ENCODE measurements at places on chromosomes 5 and 9. TPM values are rescaled to one million over a fixed set of nuclear protein-coding genes. Genes with fewer than 3 reads are reported as not detected.

DNA sequence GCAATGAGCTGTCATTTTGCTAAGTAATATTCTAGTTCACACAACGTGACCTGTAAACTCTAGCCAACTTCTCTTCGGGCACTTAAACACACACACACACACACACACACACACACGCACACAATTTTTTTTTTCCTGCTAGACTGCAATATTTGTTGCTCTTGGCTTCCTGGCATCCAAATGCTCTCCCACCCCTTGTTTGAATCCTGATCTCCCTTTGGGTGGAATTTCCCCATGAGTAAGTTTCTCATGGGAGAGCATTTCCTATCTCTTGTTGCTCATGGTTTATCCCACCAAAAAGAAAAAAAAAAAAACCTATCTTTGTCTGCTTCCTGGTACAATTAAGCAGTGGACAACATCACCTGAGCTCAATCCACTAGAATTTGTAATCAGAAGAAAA lies 54.7 kb upstream of the TSLP start:
- H3K36me3 ChIP-seq = no peaks in the 10 kb centered on the region
- no peaks in the 10 kb centered on the region for H3K27me3 ChIP-seq
- H3K4me3 ChIP-seq = no peak overlapping the region
- H3K27ac ChIP-seq = no peak overlapping the region

- H3K4me3 ChIP-seq = no peak overlapping the region
- DNase-seq = no peak
- H3K27me3 ChIP-seq = no peaks in the 10 kb centered on the region
- H3K27ac ChIP-seq = no peak overlapping the region
These were observed 542.1 kb downstream of the BNC2 start for GRCh38 chr9:16328349-16328748.

DNA sequence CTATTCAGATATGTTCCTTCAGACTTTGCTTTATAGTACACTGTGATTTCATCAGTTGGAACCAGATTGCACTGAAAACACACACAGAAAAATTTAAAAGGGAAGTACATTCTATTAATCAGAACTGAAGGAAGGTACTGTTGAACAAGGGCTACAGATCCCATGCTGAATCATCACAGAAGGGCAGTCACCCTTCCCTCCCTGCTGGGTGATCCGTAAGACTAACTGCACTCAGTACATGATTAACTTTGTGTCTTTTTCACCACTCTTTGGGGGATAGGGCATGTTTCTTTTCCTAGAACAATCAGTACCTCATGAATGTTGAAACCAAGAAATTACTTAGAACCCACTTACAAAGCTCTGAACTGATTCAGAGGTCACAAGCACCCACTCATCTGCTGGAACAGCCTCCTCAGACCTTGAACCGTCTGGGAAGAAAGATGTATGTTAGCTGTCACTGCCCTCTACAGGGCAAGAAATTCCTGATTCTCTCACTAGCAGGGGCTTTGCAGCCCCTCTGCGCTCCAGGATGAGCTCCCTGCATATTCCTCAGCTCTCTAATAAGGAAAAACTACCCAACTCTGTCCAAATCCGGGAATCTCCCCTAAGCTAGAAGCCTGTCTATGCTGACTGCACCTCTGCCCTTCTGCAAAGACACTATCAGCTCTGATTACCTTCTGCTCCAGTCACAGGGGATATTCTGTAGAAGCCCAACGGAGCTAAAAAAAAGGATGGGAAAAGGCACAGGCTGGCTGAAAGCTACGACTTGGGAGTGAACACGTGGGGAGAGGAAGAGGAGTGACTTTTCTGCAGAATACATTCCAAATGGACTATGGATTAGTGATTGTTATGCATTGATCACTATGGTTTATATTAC lies 51.0 kb downstream of the IARS1 start:
- no peak overlapping the region for H3K27ac ChIP-seq
- H3K36me3 ChIP-seq = peaks cover 93% of the 10 kb centered on the region
- H3K4me3 ChIP-seq = no peak overlapping the region
- H3K27me3 ChIP-seq = no peaks in the 10 kb centered on the region
- DNase-seq = no peak

GRCh38 chr5:154355129-154355611 lies 90.6 kb upstream of the SAP30L start:
- H3K36me3 ChIP-seq = no peaks in the 10 kb centered on the region
- no peak overlapping the region for H3K4me3 ChIP-seq
- DNase-seq = no peak
- no peak overlapping the region for H3K27ac ChIP-seq

GRCh38 chr9:122816163-122816867 lies 12.1 kb downstream of the PDCL start:
- H3K4me1 ChIP-seq = no peaks in the 10 kb centered on the region
- H3K27ac ChIP-seq = no peak overlapping the region
- peaks cover 23% of the 10 kb centered on the region for H3K36me3 ChIP-seq

GRCh38 chr9:97660340-97660739 lies 26.7 kb downstream of the NCBP1 start:
- no peaks in the 10 kb centered on the region for H3K4me1 ChIP-seq
- no peak overlapping the region for H3K27ac ChIP-seq
- no peaks in the 10 kb centered on the region for H3K27me3 ChIP-seq
- DNase-seq = no peak
- H3K4me3 ChIP-seq = no peak overlapping the region

DNA sequence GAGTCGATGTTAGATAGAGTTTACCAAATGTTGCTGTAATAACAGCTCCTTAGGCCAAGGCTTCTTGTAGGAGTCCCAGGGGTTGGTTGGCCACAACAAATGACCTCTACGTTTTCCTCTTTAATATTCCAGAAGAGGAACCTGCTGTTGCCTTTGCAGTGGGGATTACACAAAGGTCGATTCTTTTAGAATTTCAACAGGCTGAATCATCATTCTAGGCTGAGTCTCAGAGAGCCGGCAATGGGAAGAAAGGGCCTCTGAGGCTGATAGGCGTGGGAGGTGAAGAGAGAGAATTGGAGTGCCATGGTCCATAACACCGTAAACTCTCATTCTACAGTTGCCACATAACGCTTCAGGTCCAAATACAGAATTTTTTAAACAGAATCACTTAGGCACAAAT lies 405.9 kb upstream of the DAP start:
- no peaks in the 10 kb centered on the region for H3K27me3 ChIP-seq
- no peak overlapping the region for H3K4me3 ChIP-seq
- H3K4me1 ChIP-seq = no peaks in the 10 kb centered on the region
- H3K36me3 ChIP-seq = no peaks in the 10 kb centered on the region

DNA sequence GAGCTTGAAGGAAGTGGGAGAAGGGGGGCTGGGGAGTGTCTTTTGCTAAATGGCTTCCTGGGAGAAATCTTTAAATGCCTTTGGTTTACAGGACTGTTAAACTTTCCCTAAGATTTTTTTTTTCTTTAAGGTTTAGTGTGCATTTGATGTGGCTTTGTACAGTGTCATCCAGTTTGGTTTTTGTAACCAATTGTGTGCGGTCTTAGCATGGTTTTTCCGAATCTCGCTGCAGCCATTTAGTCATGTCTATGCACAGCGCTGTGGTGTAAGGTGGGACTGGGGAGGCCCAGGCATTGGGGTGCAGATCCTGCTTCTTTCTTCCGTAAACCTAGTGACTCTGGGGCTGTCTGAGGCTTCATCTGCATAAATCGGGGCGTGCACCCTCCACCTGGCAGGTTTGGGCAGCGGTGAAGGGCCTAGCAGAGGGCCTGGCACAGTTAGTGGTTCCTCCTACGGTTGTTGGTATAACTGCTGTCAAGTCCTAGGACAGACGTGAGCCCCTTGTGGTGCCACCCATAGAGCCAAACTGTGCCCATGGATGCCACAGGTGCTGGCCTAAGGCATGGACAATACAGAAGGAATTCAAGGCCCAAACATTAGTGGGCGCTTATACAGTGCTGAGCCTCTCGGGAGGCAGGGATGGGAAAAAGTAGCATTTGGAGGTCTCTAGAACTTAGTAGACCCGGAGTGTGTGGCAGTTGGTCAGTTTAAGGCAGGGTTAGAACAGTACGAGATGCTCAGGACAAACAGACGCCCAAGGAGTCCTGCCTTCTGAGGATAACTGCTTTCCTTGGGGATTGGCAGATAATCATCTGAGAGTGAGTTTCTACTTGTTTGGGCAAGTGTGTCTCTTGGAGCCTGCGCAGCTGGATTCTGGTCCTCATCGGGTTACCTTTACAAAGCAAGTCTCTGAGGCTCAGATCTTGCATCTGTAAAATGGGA lies 1.5 kb downstream of the PRRC2B start:
- peak overlapping the region; percentile 96 for H3K27ac ChIP-seq
- H3K27me3 ChIP-seq = no peaks in the 10 kb centered on the region
- H3K4me1 ChIP-seq = peaks cover 66% of the 10 kb centered on the region
- peak; percentile 60 for DNase-seq

DNA sequence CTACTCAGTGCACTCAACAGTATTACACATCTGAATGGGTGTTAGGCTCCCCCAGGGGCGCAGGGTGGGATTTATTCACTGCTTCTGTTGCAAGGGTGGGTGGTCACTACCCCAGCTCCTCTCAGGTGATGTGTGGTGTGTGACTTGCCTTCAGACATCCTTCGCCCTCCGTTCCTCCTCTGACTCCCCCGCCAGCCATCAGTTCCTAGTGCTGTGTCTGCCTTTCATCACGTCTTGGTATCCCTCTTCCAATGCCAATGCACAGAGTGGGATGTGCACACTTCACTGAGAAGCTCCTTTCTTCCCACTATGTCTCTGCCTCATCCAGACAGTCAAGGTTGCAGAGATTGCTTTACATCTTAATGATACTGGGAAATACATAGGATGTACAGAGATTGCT lies 79.4 kb downstream of the SLIT3 start:
- H3K36me3 ChIP-seq = no peaks in the 10 kb centered on the region
- no peak overlapping the region for H3K4me3 ChIP-seq
- DNase-seq = no peak
- no peaks in the 10 kb centered on the region for H3K4me1 ChIP-seq
- peaks cover 94% of the 10 kb centered on the region for H3K27me3 ChIP-seq

GRCh38 chr9:16202221-16202620 lies 649.4 kb downstream of the CCDC171 start:
- DNase-seq = no peak
- no peak overlapping the region for H3K27ac ChIP-seq
- H3K4me3 ChIP-seq = no peak overlapping the region
- peaks cover 16% of the 10 kb centered on the region for H3K4me1 ChIP-seq
- H3K27me3 ChIP-seq = no peaks in the 10 kb centered on the region

GRCh38 chr5:77945874-77946273 lies 169.7 kb upstream of the TBCA start:
- H3K4me3 ChIP-seq = no peak overlapping the region
- no peak overlapping the region for H3K27ac ChIP-seq
- H3K27me3 ChIP-seq = peaks cover 15% of the 10 kb centered on the region
- DNase-seq = no peak
- H3K36me3 ChIP-seq = no peaks in the 10 kb centered on the region

- H3K36me3 ChIP-seq = 0 out of 2 replicates have a peak, but pooled peaks cover 5% of the 10 kb centered on the region
- no peak for DNase-seq
- no peak overlapping the region for H3K27ac ChIP-seq
These were observed 506.0 kb upstream of the CDH10 start for GRCh38 chr5:25150819-25151218.

DNA sequence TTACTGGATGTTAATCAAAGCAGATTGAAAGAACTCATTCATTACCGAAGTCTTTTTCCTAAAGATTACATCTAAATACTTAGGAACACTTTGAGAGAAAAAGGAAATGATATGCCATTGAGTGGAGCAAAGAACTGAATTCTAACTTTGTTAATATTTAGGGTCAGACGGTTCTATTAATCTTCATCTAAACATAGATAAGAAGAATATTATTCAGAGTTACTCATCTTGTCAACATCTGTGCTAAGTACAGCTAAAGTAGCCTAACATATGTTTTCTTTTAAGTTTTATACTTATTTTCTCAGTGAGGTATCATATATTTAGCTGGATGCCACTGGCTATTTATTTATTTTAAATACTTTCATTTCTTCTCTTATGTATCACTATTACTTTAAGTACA lies 1763.7 kb downstream of the EFNA5 start:
- no peak for DNase-seq
- no peak overlapping the region for H3K27ac ChIP-seq
- no peak overlapping the region for H3K4me3 ChIP-seq
- no peaks in the 10 kb centered on the region for H3K27me3 ChIP-seq
- peaks cover 4% of the 10 kb centered on the region for H3K4me1 ChIP-seq
- H3K36me3 ChIP-seq = no peaks in the 10 kb centered on the region

The MYO10 gene
- 90.8 TPM for total RNA-seq
